ENCODE measurements at places on chromosomes 11 and 22.

GRCh38 chr11:91489989-91490388 lies 734.6 kb upstream of the FAT3 start:
- H3K4me3 ChIP-seq: no peak overlapping the region
- no peak for ATAC-seq
- no peak overlapping the region for H3K27ac ChIP-seq
- no peaks in the 10 kb centered on the region for H3K4me1 ChIP-seq
- H3K27me3 ChIP-seq: no peaks in the 10 kb centered on the region

DNA sequence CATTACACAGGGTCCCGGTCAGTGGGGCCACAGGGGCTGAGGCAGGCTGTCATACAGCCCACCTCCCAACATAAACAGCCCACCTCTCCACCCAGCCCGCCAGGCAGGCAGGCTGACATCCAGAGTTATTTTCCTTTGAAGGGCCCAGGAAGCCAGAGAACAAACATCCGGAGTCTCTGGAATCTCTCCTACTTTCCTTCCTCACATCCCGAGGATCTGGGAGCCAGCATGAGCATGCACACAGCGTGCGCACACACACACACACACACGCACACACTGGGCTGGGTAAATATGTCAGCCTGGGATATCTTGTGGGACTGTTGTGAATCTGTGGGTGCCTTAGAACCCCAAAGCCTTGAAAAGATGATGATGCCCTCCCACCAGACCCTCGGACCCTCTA lies 55.4 kb downstream of the PDE2A start:
- H3K4me3 ChIP-seq: no peak overlapping the region
- no peak overlapping the region for H3K27ac ChIP-seq
- peaks cover 5% of the 10 kb centered on the region for H3K4me1 ChIP-seq

- H3K36me3 ChIP-seq: peaks cover 11% of the 10 kb centered on the region
- H3K4me1 ChIP-seq: peaks cover 3% of the 10 kb centered on the region
- no peak overlapping the region for H3K27ac ChIP-seq
Observed at GRCh38 chr11:73566422-73566821, 31.5 kb downstream of the FAM168A start.

DNA sequence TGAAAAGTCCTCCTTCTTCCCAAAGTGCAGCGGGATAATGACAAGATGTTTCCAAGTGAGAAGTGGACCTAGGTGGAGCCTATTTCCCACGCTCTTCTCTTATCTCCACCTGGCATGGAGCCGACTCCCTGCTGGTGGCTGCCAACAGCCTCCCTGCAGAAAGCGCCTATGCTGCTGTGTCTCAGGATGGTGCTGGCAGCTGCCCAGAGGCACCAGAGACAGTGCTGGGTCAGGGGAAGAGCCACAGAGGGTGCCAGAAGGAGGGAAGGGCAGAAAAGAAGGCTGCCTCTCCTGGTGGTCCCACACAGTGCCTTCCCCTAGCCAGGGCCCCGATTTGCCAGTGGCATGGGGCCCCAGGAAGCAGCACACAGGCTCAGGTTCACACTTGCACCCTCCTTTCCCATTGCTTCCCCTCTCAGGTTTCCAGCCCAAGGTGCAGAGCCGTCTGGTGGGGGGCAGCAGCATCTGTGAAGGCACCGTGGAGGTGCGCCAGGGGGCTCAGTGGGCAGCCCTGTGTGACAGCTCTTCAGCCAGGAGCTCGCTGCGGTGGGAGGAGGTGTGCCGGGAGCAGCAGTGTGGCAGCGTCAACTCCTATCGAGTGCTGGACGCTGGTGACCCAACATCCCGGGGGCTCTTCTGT lies 19.0 kb downstream of the CD5 start:
- no peaks in the 10 kb centered on the region for H3K27me3 ChIP-seq
- ATAC-seq: no peak
- H3K4me3 ChIP-seq: peak overlapping the region; percentile 82
- H3K36me3 ChIP-seq: no peaks in the 10 kb centered on the region
- H3K27ac ChIP-seq: peak overlapping the region; percentile 94

- peaks cover 32% of the 10 kb centered on the region for H3K4me1 ChIP-seq
- H3K27me3 ChIP-seq: no peaks in the 10 kb centered on the region
- no peak for ATAC-seq
- peak overlapping the region; percentile 28 for H3K27ac ChIP-seq
- peaks cover 12% of the 10 kb centered on the region for H3K36me3 ChIP-seq
Observed at GRCh38 chr11:47997063-47998053, 17.0 kb downstream of the PTPRJ start.

GRCh38 chr11:113273720-113274119 lies 40.7 kb upstream of the TTC12 start:
- ATAC-seq: no peak
- H3K4me3 ChIP-seq: no peak overlapping the region
- peaks cover 2% of the 10 kb centered on the region for H3K27me3 ChIP-seq
- no peaks in the 10 kb centered on the region for H3K36me3 ChIP-seq
- H3K4me1 ChIP-seq: no peaks in the 10 kb centered on the region
- no peak overlapping the region for H3K27ac ChIP-seq

- no peaks in the 10 kb centered on the region for H3K4me1 ChIP-seq
- H3K27me3 ChIP-seq: no peaks in the 10 kb centered on the region
Observed at GRCh38 chr11:3137486-3138177, 27.5 kb downstream of the OSBPL5 start.

DNA sequence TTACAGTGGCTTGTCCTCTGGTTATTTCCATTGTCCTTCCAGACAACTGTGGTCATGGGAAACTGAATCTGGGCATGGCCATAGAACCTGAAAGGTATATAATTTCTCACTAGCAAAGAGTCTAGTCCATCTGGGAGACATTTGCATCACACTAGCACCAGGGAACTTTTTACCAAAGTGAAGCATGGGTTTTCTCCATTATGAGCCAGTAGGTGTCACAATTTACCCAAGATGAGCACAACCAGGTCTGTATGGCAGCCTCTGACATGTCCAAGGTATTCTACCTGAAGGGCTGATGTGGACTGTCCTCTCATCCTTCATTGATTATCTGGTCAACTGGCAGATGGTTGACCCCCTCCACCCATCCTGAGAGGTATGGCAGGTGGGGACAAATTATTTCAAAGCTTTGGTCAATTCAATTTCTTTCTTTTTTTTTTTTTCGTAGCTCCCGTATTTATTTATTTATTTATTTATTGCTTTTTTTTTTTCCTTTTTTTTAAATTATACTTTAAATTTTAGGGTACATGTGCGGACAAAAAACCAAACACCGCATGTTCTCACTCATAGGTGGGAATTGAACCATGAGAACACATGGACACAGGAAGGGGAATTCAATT lies 425.9 kb downstream of the TMEM135 start:
- H3K36me3 ChIP-seq: no peaks in the 10 kb centered on the region
- ATAC-seq: no peak
- no peak overlapping the region for H3K4me3 ChIP-seq
- H3K27me3 ChIP-seq: peaks cover 4% of the 10 kb centered on the region

- no peaks in the 10 kb centered on the region for H3K36me3 ChIP-seq
- H3K4me1 ChIP-seq: peaks cover 8% of the 10 kb centered on the region
- no peak for ATAC-seq
- H3K27me3 ChIP-seq: peaks cover 18% of the 10 kb centered on the region
Observed at GRCh38 chr22:21098099-21098671, 52.4 kb downstream of the LRRC74B start.
